ENCODE measurements at places on chromosomes 6 and 20.

DNA sequence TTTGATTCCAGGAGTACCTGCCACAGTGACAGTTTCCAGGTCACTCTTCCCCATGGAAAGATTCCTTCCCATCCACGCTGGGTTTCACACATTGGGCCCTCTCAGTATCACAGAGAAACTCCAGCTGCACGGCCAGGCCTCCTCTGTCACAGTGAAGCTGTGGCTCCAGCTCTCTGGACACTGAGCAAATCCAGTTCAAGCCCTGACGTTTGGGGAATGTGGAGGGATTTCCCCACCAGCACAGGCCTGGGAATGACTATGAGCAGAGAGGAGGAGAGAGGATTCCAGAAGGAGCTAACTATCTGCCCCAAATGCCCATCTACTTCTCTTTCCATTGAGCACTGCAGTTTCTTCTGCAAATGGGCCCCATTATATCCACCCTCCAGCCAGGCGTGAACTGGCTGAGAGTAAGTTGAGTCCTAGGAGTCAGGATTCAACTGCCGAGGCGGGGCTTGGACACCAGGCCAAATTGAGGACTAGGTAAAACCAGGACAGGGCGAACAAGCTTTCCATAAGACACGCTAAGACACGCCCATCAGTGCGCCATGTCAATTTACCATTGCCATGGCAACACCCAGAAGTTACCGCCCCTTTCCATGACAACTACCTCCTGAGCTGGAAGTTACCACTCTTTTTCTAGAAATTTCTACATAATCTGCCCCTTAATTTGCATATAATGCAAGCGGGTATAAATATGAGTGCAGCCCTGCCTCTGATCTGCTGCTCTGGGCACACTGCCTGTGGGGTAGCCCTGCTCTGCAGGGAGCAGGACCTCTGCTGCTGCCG is 9.2 kb upstream of the BNIP5 start:
- no peak for DNase-seq

- DNase-seq, result peak; percentile 79
These were observed at the start of gene PHF10 for GRCh38 chr6:169724494-169725124. Gene PHF10 (minus strand): TSS chr6:169724500. CDS start chr6:169723931, 569 bp downstream.

- DNase-seq, result no peak
These were observed 148.3 kb downstream of the HS3ST5 start for GRCh38 chr6:114194362-114195026.

GRCh38 chr6:154738551-154738961 is 5.3 kb downstream of the SCAF8 start:
- no peak for DNase-seq

GRCh38 chr20:62599216-62600110 is 42.8 kb upstream of the SLCO4A1 start:
- no peak for DNase-seq

GRCh38 chr6:150238336-150238741 is 95.5 kb downstream of the PPP1R14C start:
- DNase-seq, result no peak

GRCh38 chr6:149052350-149053106 is 265.0 kb upstream of the TAB2 start:
- DNase-seq, result no peak

- DNase-seq, result no peak
These were observed 7.1 kb upstream of the DDO start for GRCh38 chr6:110422444-110422822.

GRCh38 chr6:10662742-10663141 is 31.7 kb downstream of the C6orf52 start:
- DNase-seq, result no peak

DNA sequence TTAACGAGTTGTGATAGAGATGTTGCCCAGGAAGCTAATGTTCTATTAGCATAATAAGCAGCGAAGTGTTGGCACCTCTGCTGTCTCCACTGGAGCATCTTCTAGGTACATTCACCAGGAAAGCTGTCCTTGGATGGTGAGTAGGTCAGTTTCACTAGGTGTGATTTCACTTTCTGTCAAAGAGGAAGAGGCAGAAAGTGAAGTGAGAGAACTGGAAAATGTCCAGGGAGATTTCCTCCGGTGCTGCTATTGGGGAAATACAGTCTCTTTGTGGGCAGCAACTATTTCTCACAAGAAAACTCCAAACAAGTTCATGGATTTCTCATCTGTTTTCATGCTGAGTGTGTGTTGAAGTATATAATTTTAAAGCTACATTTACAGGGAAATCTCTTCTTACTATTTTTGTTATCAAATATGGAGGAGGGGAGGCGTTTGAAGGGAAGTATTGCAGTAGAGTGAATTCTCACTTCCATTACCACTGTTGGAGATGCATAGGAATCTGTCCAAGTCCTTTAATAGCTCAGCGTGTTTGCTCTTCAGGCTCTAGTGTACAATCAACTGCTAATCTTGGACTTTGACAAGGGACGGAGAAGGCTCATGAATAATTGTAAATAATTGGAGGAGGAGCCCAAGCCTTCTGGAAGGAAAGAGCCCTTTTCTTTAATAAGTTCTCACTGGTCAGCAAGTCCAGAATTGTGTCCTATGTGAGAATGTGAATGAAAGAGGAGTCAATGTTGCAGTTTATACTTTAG is 16.1 kb upstream of the TSBP1 start:
- DNase-seq, result no peak

- DNase-seq, result no peak
These were observed 33.1 kb upstream of the FBXL4 start for GRCh38 chr6:98980819-98981218.

- no peak for DNase-seq
These were observed 11.6 kb downstream of the SOX4 start for GRCh38 chr6:21605166-21605565.

- DNase-seq, result no peak
These were observed 79.8 kb upstream of the KCNK16 start for GRCh38 chr6:39402239-39402751.

DNA sequence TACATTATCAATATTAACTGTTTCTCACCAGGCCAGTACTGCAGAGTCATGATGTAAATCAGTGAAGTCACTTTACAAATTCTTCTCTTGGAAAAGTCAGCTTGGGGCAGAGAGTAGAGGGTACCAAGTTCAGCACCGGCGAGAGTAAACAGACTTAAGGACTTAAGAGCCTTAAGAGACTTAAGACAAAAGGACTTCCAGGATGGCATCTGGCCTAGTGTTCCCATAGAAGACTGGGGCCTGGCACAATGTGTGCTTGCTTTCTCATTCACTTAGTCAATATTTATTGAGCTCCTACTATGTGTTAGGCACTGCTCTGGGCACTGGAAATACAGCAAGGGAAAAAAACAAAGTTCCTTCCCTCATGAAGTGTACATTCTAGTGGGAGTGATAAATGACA is 1.4 kb upstream of the SNPH start:
- no peak for DNase-seq

DNA sequence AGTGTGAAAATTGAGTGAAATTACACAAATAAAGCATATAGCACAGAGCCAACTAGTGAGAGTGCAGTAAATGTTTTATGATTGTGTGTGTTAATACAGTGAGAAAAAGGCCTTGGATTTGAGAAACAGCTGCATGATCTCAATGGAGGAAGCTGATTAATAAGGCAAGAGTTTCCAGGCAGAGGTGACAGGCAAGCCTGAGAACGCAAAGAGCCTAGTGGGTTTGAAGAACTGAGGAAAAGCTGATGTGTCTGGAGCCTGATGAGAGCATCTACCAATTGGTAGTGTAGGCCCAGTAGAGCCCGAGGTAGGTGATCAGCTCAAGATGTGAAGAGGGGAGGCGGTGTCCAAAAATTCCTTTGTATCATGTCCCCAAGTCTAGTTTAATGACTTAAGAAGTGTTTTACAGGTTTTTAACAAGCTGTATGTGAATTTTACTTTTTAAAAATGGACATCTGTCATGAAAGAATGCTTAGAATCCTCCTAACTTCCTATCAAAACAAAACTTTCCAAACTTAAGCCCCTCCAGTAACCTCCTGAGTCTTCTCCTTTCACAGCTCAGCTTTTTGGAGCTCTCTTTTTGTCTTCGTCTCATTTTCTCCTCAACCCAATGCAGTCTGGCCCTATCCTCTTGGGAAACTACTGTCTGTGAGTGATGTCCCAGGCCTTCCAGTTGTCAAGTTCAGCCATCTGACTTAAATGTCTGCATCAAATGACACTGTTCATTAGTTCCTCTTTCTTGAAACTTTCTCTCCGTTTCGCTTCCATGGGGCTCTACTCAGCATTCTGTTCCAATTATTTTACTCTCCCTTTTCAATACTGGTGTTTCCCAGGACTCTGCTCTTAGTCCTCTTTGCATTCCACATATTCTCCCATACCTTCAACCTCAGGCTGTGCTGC is 1.2 kb downstream of the CDC40 start:
- no peak for DNase-seq

GRCh38 chr6:91970700-91971099 is 1383.8 kb upstream of the MAP3K7 start:
- no peak for DNase-seq

GRCh38 chr20:17525650-17526049 is 5.5 kb downstream of the BFSP1 start:
- peak; percentile 50 for DNase-seq

GRCh38 chr20:33313686-33314314 is 30.8 kb downstream of the BPIFB1 start:
- no peak for DNase-seq

DNA sequence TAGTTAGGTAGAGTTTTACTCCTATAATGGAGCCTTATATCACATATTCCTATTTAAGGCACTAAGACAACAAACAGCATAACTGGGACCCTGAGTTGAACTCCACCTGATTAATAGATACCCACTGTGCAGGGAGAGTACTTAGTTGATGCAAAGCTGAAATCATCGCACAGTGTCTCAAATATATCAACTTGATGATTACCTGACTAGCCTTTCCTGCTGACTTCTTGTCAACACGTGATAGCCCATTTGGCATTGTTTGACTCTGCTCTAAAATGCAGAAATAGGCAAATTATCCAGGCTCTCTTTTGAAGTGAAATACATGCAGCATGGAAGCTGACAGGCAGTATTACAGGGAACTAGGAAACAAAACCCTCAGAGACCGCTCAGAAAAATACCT is 154.6 kb upstream of the HDAC2 start:
- DNase-seq, result no peak

DNA sequence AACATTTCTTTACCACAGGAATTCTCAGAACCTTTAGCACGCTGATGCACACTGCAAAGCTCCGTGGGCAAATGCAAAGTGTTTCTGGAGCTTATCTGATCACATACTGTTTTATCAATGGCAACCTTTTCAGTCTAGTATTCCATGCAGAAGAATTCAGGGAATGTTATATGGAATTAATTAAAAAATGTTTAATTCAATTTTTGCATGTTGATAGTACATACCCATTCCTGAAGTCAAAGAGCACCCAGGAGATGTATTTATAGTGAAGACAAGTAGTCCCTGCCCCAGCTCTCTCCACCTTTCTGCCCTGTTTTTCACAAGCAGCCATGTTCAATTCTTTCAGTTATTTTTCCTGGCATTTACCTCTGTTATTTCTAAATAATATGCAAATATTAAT is 55.2 kb downstream of the DTNBP1 start:
- DNase-seq, result no peak

DNA sequence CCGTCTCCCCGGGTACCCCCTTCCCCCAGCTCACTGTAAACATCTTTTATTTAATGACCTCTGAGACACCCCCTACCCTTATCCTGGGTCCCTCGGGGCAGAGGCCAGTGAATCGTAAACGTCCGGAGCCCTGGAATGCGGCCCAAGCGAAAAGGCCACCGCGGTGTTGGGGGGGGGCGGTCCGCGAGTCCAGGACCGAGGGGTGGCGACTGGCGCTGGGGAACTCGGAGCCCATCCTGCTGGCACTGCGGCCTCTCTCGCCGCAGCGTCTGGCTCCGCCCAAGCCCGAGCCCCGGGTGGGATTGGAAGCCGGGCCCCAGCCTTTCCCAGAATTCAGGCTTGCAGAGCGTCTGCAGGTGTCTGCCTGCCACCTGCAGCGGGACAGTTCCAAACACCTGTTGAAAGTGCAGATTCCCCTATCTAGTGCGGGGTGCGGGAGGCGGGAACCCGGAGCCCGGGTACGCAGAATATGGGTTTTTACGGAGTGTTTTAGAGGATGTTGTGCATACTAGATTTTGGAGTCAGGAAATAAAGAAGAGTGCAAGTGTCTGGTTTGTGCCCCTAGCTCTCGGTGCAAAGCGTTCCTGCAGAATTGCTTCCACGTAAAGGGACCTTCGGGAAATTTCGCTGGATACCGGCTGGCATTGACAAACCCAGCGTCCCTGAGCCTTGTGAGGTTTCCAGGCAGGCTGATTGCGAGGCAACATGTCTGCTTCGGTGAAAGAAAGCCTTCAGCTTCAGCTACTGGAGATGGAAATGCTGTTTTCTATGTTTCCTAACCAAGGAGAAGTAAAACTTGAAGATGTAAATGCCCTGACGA is 800 bp downstream of the RWDD2A start:
- peak; percentile 11 for DNase-seq

DNA sequence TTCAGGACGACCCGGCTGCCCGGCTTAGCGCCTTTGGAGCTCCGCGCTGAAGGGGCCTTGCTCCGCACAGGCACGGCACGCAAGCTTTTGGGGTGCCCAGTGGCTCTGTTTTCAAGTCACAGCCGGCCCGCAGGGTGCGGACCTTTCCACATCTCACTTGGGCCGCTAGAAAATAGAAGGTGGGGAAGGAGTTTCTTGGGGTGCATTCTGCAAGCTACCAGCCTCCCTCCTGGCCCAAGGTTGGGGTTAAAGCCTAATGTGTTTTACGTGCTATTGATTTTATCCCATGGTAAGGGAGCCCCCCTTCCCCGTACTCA is 561 bp downstream of the KAT14 start:
- no peak for DNase-seq

GRCh38 chr6:148325316-148326068 is 17.1 kb upstream of the SASH1 start:
- DNase-seq, result no peak

DNA sequence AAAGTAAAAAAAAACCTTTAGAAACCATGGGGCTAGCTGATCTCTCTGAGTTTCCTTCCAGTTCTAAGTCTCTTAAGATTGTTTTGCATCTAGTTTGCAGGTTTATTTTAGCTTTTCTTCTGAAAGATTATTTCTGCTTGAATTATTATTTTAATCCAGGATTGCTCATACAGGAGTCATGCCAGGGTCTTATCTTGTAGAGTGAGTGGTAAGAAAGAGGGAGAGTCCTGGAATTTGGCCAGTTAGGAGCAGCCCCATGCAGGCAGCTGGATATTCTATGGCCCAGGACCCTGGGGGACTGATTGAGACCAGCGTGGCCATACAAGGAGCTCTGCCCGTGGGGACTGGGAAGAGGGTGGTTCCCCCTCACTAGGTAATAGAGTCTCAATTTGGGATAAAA is 178.9 kb upstream of the HEY2 start:
- DNase-seq, result no peak
